ENCODE measurements at places on chromosomes 7 and 10.

DNA sequence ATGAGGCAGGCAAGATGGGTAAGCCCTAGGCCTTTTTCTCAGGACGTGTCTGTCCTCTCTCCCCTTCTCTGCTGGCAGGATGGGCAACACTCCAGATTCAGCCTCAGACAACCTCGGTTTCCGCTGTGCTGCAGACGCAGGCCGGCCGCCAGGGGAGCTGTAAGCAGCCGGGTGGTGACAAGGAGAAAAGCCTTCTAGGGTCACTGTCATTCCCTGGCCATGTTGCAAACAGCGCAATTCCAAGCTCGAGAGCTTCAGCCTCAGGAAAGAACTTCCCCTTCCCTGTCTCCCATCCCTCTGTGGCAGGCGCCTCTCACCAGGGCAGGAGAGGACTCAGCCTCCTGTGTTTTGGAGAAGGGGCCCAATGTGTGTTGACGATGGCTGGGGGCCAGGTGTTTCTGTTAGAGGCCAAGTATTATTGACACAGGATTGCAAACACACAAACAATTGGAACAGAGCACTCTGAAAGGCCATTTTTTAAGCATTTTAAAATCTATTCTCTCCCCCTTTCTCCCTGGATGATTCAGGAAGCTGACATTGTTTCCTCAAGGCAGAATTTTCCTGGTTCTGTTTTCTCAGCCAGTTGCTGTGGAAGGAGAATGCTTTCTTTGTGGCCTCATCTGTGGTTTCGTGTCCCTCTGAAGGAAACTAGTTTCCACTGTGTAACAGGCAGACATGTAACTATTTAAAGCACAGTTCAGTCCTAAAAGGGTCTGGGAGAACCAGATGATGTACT lies 13.1 kb downstream of the PHKG1 start:
- no peak for DNase-seq

DNA sequence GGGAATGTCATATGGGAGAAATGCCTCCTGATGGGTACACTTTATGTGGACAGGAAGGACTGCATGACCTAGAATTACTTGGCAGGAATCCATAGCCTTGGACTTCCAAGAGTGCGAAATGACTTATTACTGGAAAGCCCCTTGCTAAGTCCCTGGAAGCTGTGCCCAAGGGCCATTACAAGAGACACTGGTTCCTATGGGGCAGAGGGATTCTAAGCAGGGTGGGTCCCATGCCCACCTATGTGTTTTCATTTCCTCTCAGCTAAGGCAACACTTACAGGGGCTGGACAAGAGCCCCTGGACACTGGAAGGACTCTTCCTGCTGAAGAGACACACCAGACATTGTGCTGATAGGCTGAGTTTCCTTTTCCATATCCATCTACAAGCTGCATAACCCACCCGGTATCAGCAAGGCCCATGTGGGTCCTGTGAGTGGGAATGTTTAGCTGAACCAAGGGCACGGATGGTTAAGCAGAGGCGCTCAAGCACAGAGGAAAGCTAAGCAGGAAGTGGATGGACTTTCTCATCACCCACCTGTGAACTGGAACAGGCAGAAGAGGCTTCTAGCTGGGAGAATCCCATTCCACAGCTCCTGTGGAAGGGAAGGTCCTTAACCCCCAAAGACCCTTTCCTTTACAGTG lies 56.2 kb downstream of the XPNPEP1 start:
- DNase-seq: no peak

GRCh38 chr10:5692461-5693358 lies 8.1 kb downstream of the TASOR2 start:
- DNase-seq: peak; percentile 21

DNA sequence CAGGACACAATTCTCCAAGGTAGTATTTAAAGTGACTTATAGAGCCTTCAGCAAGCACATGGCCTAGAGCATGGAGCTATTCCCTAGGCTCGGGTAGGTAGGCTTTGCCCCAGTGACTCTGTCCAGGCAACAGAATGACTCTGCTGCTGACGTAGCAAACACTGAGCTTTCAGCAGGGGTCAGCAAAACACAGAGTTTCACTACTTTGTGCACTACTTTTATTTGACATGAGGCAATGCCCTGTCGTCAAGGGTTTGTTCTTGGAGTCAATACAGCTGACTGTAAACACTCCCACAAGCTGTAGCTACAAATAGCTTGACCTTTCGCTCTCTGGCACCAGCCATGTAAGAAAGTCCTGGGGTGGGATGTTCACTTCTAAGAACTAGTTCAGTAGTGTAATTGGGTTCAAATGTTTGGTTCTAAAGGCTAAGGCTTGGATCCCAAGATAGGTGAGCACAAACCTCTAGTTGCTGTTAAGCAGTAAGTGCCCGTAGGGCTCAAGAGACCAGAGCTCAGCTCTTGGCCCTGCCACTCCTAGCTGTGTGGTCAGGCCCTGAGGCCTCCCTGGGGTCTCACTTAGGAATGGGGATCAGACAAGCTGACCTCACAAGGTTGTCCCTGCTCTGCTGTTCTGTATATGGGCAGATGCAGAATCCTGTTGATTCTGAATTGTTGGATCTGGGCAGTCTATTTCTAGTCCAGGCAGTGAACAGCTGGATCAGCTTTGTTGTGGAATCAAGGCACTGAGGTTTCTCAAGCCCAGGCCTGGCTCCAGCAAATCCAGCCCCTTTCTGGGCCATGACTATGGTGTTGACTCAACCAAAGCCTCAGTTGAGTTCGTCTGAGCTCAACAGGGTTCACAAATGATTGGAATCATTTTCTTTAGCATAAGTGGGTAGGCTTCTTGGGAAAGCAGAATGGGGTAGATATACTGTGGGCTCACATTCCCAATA lies 10.7 kb downstream of the NODAL start:
- DNase-seq: no peak

DNA sequence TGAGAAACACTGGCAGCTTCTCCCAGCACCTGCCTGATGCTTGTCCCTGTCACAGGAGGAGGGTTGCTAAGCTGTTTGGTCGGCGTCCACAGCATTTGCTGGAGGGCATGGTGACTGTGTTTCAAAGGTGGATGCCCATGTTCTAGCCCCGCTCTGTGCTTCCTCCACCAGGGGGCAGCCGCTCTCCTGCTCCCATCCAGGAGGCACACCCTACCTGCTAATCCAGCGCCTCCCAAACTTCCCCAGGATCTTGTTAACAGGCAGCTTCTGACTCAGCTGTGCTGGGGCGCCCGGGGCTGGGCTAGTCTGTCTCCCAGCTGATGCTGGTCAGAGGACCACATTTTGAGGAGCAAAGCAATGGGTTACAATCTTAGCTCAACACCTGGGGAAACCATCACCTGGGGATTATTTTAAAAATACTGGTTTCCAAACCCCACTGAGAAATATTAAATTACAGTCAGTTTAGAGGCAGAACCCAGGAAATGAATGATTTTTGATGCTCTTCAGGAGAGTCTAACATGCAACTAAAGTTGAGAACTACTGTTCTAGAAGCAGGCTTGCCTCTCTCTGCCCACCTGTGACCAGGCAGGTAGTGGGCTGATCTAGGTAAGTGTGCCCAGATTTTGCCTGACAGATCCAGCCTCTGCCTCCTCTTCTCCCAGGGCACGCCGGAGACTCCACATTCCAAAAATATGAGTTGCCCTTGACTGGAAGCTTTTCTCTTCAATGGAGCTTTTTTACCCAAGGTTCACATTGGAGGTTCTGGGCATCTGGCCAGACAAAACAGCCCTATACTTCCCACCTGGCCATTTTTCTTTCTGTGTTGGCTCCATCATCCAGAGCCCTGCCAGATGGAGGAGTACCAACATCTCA lies 92.7 kb upstream of the GPR26 start:
- no peak for DNase-seq

DNA sequence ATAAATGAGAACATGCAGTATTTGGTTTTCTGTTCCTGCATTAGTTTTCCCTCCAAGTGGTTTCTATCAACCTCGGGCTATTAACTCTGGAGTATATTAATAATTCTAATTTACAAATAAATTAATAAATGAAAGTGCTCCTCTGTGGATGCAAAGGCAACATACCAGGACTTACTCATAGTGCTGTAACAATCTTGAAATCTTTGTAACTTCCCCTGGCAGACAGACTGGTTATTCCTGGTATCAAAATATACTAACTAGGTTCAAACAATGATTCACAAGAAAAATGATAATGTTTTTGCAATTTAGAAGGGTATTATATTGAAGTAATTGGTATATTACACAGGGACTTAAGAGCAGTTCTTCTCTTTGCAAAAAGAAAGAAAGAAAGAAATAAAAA lies 177.2 kb downstream of the FANK1 start:
- DNase-seq: no peak

GRCh38 chr7:24704311-24704710 lies 53.0 kb downstream of the GSDME start:
- DNase-seq: no peak

- no peak for DNase-seq
Measured at GRCh38 chr7:80934321-80934720, 15.5 kb upstream of the SEMA3C start.

- no peak for DNase-seq
Measured at GRCh38 chr10:77837925-77838595, 88.5 kb downstream of the DLG5 start.

DNA sequence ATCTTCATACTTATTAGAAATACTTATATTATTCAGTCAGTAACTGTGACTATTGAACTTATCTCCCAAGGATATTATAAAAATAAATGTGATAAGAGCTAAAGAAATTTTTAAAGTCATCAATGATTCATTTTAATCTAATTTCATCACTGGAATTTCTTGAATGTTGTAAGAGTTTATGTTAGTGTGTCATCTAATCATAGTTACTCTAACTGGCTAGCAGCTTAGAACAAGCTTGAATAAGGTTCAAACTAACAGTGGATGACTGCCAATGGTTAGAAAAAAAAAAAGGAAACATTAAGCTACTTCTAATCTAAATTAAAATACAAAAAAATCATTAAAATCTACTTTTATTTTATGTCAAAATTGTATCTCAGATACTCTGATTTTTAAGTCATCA lies 1066.3 kb downstream of the CNTNAP2 start:
- no peak for DNase-seq

DNA sequence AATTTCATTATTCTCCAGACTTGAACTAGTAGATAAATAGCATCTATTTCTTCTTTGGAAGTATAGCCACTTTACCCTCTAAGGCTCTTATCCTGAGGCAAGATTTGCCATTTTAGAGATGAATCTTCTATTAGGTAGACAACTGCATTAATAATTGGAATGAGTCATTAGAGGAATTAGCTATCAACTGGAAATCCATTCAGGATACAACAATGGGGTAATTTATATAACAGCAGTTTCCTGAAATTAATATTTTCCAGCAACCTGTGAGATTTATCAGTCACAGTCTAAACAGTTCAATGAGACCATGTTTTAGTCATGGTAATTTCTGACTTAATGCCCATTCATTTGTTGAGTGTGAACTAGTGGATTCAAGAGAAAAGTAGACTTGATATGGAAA lies 928.6 kb upstream of the MBL2 start:
- no peak for DNase-seq

All from KG1 (cell line).